ENCODE measurements at places on chromosomes 16 and 17.

GRCh38 chr17:45895304-45895968 is 1.1 kb downstream of the MAPT start:
- DNase-seq, result no peak

- no peak for DNase-seq
Observed at GRCh38 chr17:45411348-45412105, 21.1 kb downstream of the ARHGAP27 start.

- DNase-seq, result no peak
Observed at GRCh38 chr16:30867747-30868146, 26.1 kb downstream of the BCL7C start.

- DNase-seq, result no peak
Observed at GRCh38 chr17:57984936-57985674, 2.9 kb downstream of the VEZF1 start.

- DNase-seq, result no peak
Observed at GRCh38 chr17:77498791-77499698, 358.3 kb downstream of the SEC14L1 start.
